NCI-H1930 (cell line): ENCODE measurements at places on chromosomes 3 and 15.

- no peak for DNase-seq
These were observed 601.2 kb upstream of the KCNMB2 start for GRCh38 chr3:177935047-177935446.

DNA sequence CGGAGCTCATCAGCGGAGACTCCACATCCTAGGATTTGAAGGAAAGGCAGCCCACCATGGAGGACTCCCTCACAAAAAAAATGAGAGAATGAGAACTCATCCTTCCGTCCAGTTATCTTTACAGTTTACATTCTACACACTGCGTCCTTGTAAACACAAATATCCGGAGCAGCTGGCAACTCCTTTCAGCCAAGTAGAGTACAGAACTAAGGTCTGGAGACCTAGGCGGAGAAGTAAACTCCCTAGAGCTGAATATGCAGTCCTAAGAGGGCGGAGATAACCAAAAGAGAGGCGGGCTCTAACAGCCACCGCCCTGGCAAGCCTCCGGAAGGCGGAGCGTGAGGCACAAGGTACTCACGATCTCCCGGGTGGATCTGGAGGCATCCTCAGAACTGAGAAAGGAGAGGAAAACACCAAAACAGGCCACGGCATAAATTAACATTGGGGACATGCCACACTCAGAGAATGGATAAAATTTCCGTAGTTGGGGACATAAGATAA is 924 bp upstream of the SIN3A start:
- DNase-seq: peak; percentile 57

DNA sequence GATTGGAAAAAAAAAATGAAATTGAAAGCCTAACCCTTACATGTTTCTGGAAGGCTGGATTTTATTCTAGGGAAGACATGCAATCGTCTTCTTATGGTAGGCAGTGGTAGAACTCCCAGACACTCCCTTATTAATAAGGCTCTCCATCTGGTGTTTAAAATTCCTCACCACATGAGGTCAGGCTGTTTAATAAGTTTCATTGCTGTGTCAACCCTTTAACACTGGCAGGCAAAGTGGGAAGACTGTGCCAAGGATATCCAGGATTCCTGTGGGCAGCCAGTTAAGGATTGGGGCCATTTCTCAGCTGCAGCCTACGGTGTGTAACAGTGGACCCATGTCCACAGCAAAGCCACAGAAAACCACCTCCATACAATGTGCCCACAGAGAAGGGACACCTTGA is 225.5 kb upstream of the CHRM5 start:
- no peak for DNase-seq

GRCh38 chr3:192834428-192834827 is 83.2 kb downstream of the MB21D2 start:
- DNase-seq: no peak

- no peak for DNase-seq
These were observed 59.1 kb upstream of the TLE3 start for GRCh38 chr15:70156671-70157271.

DNA sequence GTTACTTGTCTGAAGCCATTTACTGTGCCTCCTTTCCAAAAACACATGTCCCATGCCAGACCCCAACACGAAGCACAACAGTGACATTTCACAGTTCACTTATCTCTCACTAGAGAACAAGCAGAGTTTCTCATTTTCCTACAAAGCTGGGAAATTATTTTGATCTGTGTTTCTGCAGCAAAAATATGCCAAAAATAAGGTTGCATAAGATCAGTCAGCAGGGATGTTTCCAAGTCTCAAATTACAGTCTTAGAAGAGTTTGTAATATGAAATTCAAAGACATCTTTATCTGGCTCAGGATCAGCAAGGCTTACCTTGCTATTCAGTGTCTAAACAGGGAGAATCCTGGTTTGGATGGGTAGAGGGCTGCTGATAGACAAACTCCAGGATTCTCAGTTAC is 75.5 kb downstream of the GJD2 start:
- DNase-seq: no peak

DNA sequence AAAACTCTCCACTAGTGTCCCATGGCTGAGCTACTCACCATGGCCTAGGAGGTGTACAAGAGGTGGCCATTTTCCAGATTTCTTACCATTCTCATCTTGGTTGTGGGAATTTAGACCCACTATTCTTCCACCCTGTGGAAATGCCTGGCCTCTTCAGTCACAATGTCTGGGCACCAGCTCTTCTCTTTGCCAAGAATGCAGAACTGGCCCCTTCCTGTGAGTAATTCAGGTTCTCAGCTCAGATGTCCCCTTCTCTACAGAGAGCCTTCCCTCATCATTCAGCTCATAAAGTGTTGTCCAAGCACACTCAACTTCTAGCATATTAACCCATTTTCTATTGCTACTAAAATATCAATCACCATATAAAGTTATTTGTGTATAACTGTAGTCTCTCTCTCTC is 575.5 kb upstream of the KCNMB2 start:
- DNase-seq: no peak

GRCh38 chr3:64848822-64849221 is 161.0 kb upstream of the ADAMTS9 start:
- DNase-seq: no peak

DNA sequence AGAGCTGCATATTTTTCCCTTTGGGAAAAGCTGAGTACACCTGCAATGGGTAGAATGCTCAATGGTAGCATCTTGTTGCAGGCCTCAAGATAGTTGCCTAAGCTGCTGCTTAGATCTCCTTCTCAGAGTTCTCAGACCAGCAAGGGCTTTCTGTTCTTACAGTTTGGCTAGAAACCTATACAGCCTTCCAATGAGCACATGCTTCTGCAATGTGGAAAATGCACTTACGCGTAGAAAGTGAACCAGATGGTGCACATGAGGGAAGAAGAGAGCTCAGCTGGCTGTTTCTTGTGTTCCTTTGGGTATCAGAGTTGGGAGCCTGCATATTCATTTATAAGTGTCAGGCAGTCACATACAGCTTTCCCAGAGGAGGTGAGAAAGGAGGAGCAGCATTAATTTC is 136.4 kb downstream of the B3GALNT1 start:
- no peak for DNase-seq

DNA sequence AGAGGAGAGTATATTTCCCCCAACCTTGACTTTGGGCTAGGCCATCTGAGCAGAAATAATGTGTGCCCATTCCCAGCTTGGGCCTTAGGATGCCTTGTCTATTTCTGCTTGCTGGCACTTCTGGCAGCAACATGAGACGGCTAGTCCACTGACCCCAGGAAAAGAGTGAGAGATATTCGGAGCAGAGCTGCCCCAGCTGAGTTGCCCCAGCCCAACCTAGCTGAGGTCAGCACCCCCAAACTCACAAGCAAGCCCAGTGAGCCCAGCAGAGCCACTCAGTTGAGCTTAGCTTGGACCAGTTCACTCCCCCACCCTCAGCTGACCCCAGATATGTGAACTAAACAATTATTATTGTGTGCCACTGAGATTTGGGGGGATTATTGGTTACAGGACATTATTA is 20.2 kb downstream of the ITGA11 start:
- DNase-seq: no peak

DNA sequence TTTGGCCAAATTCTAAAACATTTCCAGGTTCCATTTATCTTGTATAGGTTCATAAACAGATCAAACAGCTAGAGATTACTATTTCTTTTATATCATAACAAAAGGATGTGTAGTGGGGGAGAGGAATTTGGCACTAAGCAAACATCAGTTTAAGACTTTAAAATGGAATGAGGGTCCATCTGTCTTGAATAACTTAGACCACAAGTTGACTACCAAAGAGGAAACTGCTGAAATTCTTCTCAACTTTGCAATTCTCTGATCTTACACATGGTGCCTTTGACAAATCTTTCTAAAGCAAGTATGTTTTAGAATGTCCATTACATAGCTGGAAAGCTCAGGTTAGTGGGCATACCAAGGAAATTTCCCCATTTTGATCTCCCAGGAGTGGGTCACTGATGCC is 140.5 kb upstream of the ADAMTS9 start:
- no peak for DNase-seq

- DNase-seq: no peak
These were observed 822.4 kb upstream of the CADM2 start for GRCh38 chr3:84136425-84136824.

DNA sequence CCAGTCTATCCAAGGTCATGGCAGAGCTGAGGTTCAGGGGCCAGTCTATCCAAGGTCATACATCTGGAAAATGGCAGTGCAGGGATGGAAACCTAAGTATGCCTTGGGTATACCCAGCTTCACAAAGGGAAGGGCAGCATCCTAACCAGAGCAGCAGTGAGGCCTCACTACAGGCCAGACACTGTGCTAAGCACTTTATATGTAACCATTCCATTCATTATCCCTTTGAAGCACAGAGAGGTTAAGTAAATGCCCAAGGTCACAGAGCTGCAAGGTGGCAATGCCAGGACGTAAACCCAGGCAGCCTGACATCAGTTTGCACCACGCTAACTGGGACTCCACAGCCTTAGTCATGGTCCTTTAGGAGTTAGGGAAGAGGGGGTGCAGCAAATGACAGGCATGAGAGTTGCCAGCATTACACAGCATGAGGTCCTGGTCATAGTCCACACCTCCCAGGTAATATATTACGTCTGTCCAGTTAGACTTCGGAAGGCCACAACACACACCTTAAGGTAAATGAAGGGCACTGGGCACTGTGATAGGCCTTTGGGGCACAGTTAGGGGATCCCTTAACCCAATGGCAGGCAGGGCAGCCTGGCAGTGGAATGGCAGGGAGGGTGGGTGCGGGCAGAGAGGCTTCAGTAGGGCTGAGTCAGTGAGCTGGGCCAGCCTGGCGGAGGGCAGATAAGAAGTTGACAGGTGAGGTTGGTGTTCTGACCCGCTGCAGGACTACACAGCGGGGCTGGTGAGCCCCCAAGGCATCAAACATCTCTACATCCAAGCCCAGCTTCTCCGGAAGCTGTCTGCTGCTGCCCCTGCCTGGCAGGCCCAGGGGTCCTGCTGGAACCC is 21.1 kb upstream of the CORO2B start:
- no peak for DNase-seq

DNA sequence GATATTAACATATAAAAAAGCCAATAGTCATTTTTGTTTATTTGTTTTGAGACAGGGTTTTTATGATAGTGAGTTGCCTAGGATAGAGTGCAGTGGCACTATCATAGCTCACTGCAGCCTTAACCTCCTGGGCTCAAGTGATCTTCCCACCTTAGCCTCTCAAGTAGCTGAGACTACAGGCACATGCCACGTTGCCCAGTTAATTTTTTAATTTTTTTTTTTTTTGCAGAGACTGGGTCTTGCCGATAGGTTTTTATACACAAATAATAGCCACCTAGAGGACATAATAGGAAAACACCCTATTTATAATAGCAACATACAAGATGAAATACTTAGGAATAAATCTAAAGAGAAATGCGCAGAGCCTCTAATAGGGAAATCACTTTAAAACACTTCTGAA is 13.3 kb downstream of the EIF3J start:
- DNase-seq: no peak

DNA sequence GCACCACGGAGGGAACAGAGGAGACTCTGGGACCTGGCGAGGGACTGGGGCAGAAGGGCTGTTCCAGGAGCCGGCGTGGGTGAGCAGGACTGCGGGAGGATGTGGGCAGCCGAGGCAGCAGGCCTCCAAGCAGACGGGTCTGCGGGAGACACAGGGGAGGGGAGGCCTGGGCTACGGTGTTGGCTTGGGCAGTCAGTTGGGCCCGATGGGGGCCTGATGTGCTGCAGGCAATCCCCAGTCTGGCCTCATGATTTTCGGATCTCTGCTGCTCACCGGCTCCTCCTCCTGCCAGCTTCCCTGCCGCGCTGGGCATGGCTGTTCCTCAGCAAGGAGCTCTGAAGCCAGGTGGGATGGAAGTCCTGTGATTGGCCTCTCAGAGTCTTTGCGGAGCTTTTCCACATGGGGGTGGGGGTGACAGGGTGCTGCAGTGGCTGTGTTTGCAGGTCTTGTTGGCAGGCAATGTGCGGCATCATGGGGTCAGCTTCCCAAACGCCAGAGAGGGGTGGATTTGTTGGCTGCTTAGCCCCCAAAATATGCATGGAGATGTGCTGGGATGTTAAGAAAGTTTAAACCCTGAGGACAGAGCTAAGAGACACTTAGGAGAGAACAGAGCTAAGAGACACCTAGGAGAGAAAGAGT is 19.3 kb downstream of the MINAR1 start:
- no peak for DNase-seq

GRCh38 chr3:36959821-36960220 is 15.0 kb upstream of the TRANK1 start:
- DNase-seq: no peak

DNA sequence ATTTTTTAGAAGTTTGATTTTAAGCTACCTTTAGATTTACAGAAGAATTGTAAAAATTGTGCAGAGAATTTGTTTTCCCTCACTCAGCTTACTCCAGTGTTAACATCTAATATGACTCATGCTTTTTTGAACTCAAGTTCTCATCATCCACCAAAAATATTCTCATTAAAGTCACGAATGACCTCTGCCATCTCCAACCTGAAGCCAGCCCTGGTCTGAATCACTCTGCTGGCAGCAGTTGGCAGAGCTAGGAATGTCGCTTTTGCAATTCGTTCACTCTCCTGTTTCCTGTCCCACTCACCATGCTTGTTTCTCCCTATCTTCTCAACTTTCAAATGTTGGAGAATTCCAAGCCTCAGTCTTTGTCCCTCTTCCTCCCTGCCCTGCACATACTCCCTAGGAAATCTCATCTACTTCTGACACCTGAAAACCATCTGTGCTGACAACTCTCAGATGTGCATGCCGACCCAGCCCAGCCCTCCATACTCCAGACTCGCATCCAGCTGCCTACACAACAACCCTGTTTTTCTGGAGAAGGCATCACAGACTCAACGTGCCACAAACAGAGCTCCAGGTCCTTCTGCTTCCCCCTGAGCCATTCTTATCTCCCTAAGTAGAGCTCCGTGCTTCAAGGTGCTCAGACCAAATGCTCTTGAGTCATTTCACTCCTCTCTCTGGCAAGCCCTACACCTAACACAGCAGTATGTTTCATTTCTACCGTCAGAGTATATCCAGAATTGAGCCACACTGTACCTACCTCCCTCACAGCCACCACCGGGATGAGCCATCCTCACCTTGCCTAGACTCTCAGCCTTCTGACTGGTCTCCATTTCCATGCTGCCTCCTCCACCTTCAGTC is 24.9 kb downstream of the PRR23E start:
- no peak for DNase-seq

DNA sequence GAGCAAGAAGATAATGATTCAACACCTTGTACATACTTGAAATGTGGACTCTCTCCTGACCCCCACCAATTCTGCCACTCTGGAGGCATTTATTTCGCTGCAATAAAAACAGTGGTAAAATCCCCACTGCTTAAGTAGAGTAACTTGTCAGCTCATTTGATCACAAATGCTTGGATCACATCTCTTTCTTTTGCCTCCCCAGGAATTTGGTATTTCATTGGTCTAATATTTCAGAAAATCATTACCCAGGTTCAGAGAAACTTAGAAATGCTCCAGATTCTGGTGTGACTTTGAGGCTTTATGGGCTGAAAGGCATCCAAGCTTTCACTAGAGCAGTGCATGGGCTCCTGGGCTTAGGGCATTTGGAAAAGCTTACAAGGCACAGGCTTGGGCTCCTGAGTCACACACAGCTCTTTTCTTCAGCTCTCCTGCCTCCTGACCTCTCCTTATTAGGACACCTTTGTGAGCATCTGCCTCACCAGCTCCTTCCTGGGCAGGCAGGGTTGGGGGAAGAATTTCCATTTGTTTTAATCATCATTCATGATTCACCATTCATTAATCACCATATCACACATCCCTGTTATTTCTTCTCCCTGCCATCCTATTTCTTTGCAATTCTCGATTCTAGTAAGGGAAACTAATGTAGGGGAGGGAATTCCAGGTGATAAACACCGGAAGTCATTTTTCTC is 22.5 kb downstream of the CDCP1 start:
- DNase-seq: no peak

GRCh38 chr3:156256945-156257344 is 136.6 kb downstream of the KCNAB1 start:
- no peak for DNase-seq

GRCh38 chr3:155753038-155753639 is 8.3 kb upstream of the PLCH1 start:
- DNase-seq: no peak
